ENCODE measurements at places on chromosomes 6 and 20.

DNA sequence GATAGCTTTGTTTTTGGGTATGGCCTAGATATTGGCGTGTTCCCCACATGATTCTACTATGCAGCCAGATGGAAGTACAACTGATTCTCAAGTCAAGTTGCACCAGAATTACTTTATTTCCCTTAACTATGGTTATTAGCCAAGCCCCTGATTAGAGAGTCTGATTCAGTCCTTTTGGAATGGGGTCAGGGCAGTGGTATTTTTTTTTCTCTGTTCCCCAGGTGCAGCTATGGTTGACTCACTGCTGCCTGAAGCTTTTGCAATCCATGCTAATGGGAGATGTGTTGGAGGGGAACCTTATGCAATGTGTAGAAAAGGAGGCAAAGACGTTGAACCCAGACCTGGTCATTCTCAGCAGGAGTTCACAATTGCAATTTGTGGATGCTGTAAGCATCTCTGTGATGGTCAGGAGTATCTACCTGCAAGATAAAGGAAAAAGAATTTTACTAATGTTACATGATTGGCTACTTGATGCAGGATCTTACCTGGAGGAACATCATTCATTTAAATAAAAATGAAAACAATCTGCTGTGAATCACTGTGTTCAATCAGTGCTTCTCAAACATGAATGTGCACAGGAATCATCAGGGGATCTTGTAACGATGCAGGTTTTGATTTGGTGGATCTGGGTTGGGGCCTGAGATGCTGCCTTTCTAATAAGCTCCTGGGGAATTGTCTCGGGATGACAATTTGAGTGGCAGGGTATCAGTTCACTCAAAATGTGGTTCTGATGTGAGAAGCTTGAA, 49.4 kb downstream of the PFDN4 start:
- no peak for DNase-seq

DNA sequence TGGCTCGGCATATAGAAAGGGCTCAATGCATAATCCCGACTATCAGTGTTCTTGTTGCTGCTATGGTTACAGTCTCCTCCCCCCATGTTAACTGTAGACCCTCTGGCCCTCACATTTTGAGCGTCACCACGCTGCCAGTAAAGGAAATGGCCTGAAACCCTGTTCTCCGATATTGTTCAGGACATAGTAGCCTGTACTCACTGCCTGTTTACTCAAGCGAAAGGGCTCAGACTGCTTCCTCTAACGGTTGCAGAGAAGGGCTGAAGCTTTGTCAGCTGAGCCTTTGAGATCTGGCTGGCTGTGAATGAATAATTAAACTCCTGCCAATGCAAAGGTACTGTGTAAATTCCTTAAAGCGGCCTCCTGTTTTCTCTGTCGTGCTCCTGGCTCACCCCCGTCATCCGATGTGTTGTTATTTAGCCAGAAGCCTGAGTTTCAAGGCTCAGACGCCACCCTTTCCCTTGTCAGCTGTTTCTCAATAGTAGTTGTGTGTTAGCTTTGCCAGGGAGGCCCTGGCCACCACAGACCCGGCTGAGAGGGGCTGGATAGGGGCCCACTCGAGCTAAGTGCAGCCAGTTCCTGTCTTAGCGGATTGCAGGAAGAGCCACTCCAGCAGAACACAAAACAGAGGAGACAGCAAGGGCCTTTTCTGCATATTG, 31.2 kb upstream of the RALGAPA2 start:
- no peak for DNase-seq

- no peak for DNase-seq
These were observed 138.7 kb downstream of the MYB start for GRCh38 chr6:135319819-135320218.

DNA sequence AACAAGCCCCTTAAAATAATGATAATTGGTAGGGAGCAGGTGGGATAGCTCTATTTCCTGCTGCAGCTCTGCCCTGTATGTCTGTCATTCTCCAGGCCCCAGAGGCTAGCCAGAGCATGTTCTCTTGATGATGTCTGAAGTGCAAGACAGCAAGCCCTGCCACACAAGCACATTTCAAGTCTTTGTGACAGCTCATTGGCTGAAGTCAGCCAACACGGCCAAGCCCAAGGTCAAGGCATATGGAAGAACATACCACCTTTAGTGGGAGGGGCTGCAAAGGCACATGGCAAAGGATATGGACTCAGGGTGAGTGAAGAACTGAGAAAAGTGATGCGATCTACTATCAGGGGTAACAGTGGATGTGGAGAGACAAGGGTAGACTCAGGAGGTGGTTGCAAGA, 116.1 kb downstream of the PRND start:
- no peak for DNase-seq

DNA sequence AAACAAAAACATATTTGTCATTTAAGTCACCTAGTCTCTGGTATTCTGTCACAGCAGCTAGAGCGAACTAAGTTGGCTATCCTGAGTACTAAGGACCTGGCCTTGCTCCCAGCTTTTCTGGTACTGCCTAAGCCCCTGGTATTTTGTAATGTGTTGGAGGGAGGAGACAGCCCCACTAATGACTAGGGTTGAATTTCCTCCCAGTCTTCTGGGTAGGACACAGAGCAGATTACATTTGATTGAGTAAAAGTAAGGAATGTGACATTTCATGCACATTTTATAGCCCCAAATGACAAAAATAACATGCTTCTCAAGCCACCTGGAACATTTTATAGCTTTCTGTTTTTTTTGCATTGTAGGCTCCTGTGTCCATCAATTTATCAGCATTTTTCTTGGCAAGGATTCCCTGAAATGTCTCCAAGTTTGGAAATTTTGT, 47.9 kb upstream of the DDR1 start:
- DNase-seq: no peak

DNA sequence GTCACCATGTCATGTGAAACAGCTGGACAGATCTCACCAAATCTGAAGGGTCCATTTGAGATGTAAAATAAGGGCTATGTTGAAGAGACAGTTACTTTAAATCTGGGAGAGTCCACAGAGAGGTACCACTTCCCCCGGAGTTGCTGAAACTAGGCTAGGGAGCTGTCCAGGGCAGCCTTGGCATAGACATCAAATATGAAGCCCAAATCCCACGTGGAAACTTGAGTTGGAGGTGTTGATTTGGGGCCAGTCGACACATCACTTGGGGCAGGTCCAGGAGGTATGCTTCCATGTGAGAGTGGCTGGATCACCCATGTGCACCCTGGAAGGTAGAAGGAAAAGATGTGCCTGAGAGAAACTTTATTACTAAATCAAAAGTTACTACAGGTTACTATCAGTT, 12.0 kb upstream of the SERPINB9 start:
- DNase-seq: no peak

GRCh38 chr20:3784863-3785239, 1.7 kb downstream of the CENPB start:
- no peak for DNase-seq

DNA sequence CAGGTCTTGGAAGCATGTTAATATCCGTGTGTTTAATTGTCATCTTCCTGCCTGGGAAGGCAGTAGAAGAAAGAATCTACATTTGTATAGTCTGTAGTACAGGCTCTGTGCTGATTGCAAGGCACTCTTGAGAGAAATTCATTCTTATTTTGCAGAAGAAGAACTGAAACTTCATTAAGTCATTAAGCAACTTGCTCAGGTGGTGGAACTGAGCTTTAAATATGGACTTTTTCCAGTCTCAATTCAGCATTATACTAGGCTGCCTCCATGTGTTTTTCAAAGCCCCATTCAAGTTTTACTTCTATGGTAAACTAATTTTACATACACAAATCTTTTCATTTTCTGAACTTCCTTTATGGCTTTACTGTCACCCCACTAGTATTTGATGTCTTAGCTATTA, 18.7 kb downstream of the ZNF451 start:
- no peak for DNase-seq

GRCh38 chr6:119161438-119161837, 83.0 kb upstream of the FAM184A start:
- DNase-seq: no peak

- no peak for DNase-seq
These were observed 14.3 kb upstream of the ZC3H12D start for GRCh38 chr6:149499066-149499465.

- no peak for DNase-seq
These were observed 53.8 kb downstream of the TRIM38 start for GRCh38 chr6:26016245-26016962.

DNA sequence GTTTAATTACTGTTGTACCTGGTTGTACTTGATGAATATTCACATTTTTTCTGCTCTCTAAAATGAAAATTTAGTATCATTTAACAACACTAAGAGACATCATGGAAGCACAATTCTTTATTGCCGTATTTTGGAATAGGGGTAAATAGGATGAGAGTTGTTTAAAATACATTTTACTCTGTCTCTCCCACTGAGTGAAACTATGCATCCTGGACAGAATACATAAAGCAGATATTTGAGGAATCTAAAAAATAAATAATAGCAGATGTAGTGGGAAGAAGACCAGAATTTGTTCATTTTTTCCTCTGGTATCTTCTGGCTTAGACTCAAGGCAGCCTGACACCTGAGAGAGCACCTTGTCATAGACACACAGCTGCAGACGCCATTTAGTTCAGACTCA, 119.1 kb upstream of the AHI1 start:
- no peak for DNase-seq

DNA sequence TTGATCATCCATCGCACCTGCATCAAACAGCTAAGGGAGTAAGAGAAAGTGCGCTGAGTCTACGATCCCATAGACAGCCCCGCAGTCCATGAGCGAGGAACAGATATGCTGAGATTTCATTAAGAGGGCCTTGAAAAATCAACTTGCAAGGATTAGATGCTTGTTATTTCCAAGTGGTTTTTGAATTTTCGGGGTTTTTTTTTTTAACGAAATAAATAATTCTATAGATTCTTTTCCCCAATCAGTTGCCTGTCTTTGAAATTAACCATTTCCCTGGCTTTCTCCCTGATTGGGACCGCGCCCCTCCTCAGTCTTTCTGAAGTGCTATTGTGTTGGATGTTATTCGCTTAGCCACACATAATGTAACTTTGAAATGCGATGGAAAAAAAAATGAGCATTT, 48.6 kb downstream of the GNAS-AS1 start:
- DNase-seq: no peak

DNA sequence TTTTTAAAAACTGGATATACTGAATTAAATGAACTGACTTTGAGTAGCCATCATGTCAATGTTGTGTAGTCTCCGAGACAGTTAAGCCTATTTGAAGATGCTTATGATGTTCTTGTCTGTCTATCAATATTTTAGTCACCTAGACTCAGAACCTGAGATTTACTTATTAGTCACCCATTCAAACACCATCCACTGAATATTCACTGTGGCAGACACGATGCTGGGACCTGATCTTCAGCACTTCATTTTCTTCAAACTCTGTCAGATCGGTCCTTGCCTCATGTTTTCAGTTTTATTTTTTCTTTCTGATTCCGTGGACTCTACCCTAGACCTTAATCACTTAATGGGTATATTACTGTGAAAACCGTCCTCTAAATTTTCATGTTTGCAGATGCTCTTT, 123.7 kb upstream of the MCHR2 start:
- DNase-seq: no peak

DNA sequence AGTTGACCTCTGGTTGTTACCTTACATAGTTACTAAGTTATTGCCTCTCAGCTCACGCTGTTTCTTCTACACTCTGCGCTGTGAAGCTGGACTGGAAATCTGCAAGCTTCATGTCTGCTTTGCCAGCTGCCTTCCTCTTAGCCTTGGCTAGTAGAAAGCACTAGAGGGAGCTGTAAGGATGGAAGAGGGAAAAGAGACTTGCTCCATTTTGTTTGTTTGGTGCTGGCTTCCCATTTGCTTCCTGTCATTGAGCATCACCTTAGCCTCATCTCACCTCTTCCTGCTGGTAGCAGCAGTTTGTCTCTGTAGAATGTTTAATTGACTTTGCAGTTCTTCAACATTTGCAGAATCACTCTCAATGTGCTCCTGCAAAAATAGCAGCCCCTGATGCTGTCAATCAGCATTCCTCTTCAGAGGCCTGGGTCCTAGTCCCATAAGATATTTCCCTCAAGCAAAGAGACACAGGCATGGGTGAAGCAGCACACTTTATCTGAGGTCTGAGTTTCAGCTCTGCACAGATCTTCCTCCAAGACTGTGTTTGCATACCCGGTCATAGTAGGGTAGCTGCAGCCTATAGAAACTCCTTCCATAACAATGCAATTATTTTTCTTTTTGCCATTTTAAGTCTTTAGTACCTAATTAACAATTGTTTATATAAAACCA, 302.2 kb upstream of the EPHA7 start:
- no peak for DNase-seq

DNA sequence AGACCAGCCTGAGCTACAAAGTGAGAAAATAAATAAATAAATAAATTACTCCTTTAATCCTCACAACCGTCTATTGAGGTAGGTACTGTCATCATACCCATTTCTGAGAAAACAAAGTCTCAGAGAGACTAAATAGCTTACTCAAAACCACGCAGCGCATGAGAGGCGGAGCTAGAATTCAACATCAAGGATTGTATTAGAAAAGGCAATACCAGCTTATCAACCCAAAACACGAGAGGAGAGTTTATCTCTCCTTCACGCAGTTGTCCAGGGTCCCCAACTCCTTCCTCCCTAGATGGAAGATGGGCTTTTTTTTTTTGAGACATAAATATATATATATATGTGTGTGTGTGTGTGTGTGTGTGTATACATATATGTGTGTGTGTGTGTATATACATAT, 12.2 kb downstream of the HNF4A start:
- no peak for DNase-seq

- no peak for DNase-seq
These were observed 167.3 kb upstream of the GMDS start for GRCh38 chr6:2412731-2413130.

- no peak for DNase-seq
These were observed 48.1 kb downstream of the SLC22A3 start for GRCh38 chr6:160396292-160396691.

- no peak for DNase-seq
These were observed 89.4 kb upstream of the PAK5 start for GRCh38 chr20:9928281-9928737.

GRCh38 chr6:122806291-122806690, 17.2 kb downstream of the SMPDL3A start:
- no peak for DNase-seq

GRCh38 chr6:35476004-35476403, 7.8 kb downstream of the RPL10A start:
- DNase-seq: no peak

All from central memory CD4-positive, alpha-beta T cell (primary cell).